ENCODE measurements at places on chromosomes 2 and 18. TPM values are rescaled to one million over a fixed set of nuclear protein-coding genes. Genes with fewer than 3 reads are reported as not detected.

NT5DC4 gene
- not detected for total RNA-seq

GPD2 gene
- 29.1 TPM for total RNA-seq

MBD5 gene
- total RNA-seq = 22.8 TPM

FEZ2 gene
- total RNA-seq = 81.5 TPM

GKN1 gene
- total RNA-seq = not detected

C2orf74 gene
- 51.3 TPM for total RNA-seq

FEV gene
- not detected for total RNA-seq

SAG gene
- 2.9 TPM for total RNA-seq

SP5 gene
- 0.33 TPM for total RNA-seq

STAT1 gene
- 34.8 TPM for total RNA-seq

PARD6G gene
- 2.8 TPM for total RNA-seq

- DNase-seq = no peak
Measured at GRCh38 chr2:111972955-111973565, 74.7 kb downstream of the MERTK start.

DNA sequence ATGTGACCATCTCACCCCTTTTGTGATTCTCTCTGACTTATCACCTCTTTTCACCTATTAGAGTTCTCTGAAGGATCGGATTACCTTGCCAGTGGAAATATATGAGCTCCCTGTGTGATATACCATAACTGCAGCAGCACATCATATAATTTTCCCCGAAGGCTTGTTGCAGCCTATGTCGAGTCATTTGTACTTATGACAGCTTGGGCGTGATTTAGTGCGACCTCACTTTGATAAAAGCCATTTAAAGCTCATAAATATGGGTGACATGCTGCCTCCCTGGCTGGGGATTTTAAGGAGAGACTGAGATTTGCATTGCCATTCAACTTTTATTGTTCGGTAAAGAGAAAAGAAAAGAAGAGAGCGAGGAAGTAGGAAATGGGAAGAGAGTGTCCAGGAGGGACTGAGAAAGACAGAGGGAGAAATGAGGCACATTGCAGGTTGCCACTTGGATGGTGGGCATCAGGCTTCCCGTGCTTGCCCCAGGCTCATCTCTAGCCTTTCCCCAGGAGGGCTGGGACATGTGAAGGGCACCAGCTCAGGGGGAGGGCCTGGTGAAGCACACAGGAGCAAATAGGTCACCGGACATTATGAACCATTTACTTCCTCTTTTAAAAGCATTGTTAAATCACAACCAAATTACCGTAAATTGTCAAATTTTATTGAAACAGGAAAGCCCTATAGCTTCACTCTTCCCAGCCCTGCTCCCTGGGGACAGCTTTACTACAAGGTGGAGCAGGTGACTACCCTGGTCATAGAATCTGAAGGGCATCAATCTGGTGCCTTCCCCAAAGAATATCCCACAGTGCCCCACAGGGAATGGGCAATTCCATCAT, 161.3 kb downstream of the SETBP1 start:
- DNase-seq = no peak

GRCh38 chr2:229888031-229888430, 33.8 kb downstream of the TRIP12 start:
- no peak for DNase-seq

GRCh38 chr2:30276455-30276911, 45.1 kb downstream of the LBH start:
- no peak for DNase-seq

DNA sequence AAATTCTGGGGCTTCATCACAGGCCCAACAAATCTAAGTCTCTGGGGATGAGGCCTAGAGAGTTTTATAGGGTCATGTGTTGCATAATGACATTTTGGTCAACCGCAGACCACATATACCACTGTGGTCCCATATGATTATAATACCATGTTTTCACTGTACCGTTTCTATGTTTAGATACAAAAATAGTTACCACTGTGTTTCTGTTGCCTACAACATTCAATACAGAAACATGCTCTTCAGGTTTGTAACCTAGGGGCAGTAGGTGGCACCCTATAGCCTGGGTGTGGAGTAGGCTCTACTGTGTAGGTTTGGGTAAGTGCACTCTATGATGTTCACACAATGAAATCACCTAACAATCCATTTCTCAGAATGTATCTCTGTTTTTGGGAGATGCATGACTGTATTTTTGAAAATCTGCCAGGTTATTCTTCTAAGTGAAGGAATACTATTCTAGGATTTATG, 485.2 kb downstream of the PTPRM start:
- no peak for DNase-seq

DNA sequence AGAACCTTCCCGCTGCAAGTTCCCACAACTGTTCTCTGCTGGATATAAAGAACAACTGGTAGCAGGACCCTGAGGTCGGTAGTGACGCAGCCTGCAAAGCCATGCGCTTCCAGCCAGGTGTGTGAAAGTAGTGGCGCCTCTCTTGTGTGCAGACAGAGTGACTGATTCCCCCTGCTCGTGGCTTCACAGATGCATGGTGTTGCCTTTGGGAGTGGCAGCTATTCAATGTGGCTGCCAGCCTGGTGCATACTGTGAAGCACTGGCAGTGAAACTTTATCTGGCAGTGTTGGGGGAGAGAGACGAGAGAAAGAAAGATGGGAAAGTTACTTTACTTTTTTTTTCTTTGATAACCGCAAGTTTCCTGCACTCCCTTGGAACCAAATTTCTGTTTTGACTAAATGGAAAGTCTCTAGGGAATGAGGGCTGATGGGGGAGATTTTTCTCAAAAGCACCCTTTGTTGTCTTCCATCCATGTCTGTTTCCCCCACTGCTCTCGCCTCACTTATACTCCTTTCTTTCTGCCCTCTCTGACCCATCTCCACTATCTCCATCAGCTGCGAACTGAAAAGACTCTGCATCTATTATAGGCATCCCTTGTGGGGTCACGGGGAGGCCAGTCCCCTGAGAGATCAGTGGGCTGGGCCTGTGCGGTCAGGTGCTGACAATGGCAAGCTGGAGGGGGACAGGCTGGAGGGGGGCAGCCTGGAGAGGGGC, 90.0 kb upstream of the TNP1 start:
- no peak for DNase-seq
